ENCODE measurements at places on chromosomes 2 and 18.

DNA sequence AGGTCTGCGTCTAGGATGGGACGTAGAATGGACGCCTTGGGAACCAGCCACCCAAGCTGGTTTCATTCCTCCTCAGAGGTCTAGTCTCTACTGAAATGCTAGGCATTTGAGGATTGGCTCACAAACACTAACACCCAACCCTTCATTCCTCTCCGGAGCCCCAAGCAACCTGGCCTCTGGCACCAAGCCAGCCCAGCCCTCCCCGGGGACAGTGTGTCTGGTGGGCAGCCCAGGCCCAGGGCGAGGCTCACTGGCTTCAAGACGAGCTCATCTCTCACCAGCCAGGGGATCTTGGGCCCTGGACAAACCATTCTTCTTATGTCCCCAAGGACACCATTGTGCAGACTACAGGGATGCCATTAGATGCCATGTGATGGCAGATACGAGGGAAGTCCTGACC is 182.5 kb downstream of the CTIF start:
- no peak for DNase-seq

- no peak for DNase-seq
Observed at GRCh38 chr2:74457549-74458131, 598 bp upstream of the WBP1 start.

DNA sequence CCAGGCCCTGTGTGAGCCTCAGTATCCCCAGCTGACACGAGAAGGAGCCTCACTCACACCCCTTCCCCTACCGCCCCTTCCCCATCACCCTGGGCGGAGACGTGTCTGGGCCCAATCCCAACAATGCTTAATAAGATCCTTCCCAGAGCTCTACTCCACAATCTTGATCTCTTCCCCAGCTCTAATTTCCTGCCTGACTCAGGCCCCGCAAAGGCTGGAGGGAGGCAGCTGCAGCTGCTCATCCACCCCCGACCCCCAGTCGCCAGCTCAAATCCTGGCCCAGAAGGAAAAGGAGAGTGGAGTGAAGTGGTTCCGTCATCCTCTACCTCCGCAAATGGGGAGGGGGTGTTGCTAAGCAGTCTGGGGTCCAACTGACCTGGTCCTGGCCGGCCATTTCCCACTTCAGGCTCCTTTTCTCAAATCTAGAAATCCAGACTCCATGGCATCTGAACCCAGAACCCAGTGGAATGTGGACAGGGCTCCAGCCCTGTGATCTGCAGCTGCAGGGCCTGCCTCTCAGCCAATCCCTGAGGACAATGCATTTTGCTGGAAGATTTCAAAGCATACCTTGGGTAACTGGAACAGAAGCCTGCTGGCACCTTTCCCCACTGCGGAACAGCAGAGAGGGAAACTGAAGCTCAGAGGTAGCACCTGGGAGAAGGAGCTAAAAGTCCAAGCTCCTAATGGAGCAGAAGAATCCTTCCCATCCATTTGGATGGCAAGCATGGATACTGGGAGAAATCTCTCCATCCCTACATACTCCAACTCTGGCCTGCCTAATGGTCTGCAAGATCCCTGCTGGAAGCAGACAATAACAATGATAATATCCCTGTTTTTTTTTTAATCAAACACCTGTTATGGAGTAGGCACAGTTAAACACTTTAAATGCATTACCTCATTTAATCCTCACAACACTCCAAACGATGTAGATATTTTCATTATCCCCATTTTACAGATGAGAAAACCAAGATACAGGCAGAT is 5.6 kb upstream of the TNS1 start:
- DNase-seq: no peak

DNA sequence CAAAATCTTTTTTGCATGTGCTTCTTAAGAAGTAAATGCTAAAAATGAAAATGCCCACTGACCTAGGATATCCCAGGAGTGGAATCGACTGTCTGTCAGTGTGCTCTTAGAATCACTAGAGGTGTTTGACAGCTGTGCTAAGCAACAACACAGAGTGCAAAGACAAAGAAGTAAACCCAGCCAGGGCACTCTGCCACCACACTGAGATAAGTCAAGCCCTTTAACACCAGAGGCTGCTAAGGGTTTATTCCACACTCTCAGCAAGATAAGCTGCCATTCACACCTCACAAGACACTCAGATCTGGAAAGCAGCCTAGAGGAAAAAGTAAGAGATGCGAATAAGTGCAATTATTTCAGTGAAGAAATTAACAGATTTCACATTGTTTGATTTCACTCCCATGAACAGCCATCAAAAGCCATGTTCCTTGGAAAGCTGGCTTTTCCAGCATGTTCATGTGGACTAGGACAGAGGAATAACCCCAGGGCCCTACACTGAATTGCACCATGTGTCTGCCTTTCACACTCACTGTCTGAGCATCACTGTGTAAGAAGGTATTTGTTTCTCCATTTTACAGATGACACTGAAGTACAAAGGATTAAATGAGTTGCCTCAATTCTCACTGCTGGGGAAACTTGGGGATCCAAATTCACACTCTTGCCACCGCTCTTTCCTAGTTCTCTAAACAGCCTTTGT is 6.0 kb upstream of the BMP10 start:
- no peak for DNase-seq

DNA sequence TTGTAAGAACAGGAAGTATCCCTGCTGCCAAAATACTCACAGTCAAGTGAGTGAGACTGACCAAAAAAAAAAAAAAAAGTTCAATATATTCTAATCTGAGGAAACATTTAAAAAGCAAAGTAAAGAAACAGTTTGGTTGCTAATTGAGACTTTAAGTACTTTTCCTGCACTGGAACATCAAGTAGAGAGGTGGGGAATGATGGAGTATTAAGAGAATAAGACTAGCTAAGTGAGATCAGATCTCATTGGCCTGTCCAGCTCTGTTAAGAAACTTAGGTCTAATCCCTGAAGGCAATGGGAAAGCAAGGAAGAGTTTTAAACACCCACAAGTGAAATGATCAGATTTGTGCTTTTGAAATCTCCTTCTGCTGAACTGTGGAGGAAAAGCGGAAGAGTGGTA is 27.8 kb upstream of the MAP4K3 start:
- no peak for DNase-seq

DNA sequence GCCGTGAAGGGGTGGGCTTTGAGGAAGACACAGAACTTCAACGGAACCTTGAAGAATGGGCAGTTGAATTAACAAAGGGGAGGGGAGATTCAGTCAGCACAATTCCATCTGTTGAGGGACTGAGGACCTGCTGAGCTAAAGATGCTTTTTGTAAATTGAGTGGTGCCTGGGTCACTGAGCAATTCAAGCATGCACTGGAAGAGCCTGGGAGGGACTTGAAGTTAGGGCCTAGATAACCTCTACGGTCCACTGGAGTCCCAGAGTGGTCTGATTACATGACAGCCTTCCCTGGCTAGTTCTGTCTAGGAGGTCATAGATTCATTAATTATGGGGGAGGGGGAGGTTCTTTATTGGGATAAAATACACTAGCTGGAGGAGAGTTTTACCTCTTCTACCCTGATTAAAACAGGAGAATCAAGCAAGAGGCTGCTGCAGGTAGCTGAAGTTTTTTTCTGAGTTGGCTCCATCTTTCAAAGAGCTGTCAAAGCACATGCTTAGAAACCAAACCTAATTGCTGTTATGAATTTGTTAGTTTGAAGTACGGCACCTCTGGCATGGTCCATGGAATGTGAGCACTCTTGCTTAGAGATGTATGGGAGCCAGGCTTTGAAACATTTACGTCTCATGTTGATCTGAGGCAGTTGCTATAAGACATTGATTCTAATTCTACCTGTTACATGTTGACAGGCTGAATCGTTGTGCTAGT is 290.2 kb downstream of the PRKCE start:
- no peak for DNase-seq

DNA sequence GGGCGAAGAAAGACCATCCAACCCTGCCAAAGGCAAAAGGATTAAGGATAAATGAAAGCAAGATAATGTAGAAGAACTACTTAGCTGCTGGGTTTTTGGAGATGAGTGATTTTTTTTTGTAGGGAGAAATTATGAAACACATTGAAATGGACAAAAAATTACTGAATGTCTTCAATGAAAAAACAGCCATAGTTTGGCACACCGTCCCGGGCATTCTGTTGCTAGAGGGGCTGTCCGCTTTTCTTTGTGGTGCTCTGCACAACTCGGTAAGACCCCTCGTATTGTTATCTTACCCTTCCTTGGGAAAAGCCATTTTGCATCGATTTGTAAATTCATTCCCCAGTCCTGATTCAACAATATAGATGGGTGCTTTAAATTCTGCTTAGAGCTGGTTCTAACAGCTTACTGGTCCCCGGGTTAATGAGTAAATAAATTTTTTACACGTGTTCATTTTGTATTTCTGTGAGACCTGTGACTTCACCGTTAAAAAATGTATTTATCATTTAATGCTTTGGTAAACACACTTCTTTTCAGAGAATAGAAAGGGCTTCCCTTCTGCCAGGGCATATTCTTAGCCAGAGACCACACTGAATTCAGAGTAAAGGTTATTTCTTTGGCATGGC is 912 bp upstream of the LAPTM4A start:
- DNase-seq: no peak

DNA sequence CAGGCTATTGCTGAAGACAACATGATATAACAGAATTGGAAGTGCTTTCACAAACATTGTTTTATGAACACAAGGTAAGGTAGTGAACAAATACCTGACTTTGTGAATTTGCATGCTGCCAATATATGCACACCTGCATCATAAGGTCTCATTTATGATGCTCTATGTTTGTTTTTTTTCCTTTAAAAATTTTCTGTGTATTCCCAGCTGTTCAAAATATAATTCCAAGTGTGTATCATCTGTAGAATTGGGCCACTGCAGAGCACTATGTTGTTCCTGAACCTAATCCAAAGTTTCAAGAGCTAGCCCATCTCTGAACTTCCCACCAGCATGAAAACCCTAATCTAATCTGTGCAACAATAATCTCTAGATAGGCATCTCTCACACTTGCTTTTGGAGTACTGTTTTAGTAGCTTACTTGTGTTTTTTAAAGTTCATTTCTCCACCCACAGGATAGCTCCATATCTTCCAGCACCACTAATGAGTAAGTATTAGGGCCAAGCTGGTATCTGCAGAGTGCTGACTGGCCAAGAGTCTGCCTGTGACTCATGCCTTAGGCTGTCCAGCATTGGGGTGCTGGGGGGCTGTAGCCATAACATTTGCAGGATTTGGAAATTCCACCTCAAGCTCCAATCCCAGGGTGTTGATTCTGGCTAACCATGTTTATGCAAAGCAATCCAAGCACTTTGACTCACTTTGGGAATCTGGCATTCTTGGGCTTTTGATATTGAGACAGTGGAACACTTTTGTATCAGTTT is 208.2 kb upstream of the REV1 start:
- no peak for DNase-seq

DNA sequence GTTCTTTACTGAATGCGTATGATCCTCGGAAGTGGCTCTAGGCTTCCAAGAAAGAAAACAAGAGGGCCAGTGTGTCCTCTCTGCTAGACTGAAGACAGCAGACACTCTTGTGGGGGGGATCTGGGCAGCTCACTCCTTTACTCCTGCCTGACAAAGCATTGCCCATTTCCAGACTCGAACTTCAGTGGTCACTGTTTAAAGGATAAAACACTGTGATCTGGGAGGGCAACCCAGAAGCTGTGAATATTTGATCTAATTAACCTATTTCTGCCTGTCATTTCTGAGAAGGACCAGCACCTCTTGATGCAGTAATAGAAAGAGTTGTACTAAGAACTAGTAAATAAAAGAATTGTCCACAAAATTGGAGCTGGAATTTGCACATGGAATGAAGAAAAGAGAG is 24.5 kb upstream of the CCDC68 start:
- no peak for DNase-seq

- DNase-seq: no peak
Observed at GRCh38 chr18:2687390-2688001, 32.0 kb downstream of the SMCHD1 start.

DNA sequence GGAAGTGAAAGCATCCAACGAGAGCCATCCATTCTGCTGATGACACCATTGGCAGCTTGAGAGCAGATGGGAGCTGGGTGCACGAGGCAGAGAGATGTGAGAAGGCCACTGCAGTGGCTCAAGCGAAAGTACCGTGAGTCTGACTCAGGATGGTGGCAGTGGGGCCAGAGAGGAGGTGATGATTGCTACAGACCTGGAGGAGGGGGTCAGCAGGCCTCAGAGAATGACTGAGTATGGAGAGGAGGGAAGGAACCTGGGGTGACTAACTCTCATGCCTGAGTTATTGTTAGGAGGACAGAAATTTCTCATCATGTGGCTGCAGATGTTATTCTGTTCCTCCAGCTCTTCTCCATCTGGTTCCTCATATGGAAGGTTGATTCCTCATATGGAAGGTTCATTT is 8.8 kb upstream of the ZBTB7C start:
- DNase-seq: no peak

DNA sequence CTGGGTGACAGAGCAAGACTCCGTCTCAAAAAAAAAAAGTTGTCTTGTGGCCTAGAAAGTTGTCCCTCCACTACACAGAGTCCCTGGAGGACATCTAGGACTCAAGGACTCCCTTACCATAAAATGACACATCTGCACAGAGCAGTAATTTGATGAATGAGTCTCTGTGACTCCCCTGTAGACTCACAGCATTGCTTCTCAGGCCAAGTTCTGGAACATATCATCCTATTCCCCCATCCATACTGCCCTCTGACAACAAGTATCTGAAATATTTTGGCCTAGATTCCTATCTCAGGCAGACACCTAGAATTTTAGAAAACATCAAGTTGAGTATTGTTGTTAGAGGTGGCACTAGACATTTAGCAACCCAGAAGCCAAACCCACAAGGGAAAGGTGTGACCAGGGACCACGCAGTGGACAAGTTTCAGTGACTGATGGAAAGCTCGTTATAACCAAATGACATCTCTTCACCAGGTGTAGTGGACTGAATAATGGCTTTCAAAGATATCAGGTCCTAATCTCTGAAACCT is 97.9 kb upstream of the ATP8B1 start:
- DNase-seq: no peak

GRCh38 chr2:23772684-23773083 is 154.2 kb downstream of the ATAD2B start:
- DNase-seq: no peak

- no peak for DNase-seq
Observed at GRCh38 chr2:128024816-128025215, 3.0 kb downstream of the SAP130 start.

DNA sequence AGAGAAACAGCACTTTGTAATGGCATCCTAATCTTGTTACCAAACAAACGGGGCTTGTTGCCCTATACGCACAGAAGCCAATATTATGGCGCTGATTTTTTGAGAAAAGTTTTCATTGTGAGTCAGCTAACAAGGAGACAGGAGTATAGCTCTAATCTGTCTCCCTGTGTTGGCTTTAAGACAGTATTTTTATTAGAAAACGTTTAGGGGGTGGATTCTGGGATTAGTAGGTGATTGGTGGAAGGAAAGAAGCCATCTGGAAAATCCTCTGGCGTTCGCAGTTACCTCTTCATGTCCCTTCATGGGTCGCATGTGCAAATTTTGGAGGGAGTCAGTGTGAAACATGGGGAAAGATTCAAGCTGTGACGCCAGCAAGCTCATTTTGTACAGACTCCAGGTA is 698 bp upstream of the TMEM237 start:
- DNase-seq: no peak
